ENCODE measurements at places on chromosomes 12 and 14.

- DNase-seq, result no peak
Measured at GRCh38 chr14:99260587-99261551, 11.1 kb downstream of the BCL11B start.

DNA sequence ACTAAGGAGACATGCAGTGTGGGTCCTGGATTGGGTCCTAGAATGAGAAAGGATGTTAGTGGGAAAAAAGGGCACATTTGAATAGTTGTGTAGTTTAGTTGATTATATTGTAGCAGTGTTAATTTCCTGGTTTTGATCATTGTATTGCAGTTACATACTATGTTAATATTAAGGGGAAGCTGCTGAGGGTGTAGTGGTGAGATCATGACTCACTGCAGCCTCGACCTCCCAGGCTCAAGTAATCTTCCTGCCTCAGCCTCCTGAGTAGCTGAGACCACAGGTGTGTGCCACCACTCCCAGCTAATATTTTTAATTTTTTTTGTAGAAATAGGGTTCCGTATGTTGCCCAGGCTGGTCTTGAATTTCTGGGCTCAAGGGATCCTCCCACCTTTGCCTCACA, 21.7 kb downstream of the BORCS5 start:
- no peak for DNase-seq

GRCh38 chr14:69838881-69839416, 40.3 kb upstream of the SMOC1 start:
- no peak for DNase-seq

GRCh38 chr14:73825551-73826188, 26.0 kb upstream of the PTGR2 start:
- DNase-seq, result peak; percentile 38

DNA sequence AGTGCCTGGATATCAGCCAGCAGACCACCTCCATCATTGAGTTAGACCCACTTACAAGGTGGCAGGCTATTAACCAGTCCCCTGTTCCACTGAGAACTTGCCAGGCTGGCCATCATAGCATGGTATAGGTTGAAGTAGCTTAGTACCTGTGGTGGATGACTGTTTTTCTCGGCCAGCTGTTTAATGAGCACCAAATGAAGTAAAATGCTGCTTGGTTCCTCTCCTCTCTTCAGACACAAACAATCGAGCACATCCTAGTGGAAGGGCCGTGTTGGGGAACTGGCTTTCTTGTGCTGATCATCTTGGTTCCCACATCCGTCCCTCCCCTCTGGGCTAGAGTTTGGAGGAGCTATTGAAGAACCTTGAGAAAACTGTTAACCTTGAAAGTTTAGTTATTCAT, 486.2 kb downstream of the RAD51B start:
- DNase-seq, result no peak

DNA sequence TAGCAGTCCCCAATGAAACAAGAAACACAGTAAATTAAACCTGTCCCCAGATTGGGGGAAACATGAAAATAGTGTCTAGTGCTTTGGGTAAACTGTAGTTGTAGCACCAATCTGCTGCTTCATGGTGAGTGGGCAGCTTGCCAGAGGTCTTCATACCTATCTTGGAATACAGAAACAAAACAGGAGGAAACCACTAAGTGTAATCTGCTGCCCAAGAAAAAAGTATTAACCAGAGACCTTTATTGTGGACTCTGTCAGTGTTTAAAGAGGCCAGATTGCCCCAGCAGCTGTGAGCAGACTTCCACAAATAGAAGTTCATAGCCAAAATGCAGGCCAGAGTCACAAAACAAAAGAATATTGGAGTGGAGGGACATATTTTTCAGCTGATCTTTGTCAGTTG, 2.3 kb downstream of the ISCU start:
- DNase-seq, result no peak

DNA sequence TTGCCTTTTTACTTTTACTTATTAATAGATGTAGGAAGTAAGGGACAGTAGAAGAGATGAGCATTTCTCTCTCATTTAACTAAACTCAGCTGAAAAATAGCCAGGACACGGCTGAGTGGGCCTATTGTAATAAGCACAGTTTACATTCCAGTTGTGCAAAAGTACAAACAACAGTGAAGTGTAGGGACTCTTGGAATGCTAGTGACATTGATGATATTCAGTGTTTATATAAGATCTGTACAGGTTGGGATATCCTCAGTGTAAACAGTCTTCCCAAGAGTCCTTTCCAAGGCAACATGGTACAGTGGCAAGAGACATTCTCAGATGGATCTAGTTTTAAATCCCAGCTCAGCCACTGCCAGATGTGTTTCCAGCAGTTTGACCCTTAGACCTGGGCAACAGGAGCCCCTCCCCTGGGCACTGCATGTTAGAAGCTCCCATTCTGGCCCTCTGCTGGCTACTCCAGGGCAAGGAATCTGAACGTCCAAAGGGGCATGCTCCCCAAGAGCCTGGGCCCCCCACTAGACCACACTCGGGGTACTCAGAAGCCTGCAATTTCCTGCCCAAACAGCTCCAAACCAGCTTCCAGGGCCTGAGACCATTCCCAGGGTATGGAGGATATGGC, 55.3 kb downstream of the STAB2 start:
- no peak for DNase-seq

DNA sequence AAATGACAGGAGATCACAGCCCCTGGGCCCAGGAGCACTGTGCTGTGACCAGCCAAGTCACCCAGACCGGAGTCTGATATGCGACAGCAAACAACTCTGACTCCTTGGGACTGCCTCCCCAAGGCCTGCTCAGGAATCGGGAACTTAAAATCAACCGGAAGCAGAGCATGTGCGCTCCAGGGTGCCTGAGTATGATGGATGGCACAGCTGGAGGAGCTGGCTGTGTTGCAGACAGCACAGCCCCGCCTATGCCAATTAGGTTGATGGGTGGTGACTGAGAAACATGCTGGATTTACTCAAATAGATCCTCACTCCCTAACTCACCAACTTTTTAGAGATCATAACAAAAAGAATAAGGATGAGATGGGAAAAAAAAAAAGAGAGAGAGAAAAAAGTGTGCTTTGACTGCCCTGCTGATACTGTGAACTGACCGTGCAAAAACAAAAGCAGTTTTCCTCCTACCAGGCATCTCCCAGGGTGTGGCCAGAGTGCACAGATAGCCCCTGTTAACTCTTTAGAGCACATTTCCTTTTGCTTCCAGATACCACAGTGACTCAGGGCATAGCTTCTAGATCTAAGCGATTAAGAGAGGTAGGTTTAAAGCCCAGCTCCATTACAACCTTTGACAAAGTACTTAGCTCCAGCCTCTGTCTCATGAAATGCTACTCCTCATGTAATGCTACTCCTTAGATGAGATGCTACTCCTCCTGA, 27.4 kb upstream of the STON2 start:
- DNase-seq, result no peak

DNA sequence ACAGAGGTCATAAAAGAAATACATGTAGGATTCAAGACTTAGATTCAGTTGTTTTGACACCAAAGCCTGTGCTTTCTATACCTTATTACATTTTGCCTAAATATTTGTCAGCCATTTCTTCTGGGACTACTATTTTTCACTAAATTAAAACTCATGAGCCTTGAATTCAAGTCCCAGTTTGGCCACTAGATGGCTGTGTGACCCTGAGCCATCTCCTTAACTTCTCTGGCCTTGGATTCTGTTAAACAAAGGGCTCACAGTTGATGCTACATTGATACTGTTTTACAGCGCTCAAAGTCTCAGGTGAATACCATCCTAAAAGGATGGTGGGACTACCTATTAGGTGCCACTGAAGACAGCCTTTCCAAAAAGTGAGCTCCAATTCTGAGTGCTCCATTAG, 39.6 kb upstream of the CCDC198 start:
- DNase-seq, result peak; percentile 27

DNA sequence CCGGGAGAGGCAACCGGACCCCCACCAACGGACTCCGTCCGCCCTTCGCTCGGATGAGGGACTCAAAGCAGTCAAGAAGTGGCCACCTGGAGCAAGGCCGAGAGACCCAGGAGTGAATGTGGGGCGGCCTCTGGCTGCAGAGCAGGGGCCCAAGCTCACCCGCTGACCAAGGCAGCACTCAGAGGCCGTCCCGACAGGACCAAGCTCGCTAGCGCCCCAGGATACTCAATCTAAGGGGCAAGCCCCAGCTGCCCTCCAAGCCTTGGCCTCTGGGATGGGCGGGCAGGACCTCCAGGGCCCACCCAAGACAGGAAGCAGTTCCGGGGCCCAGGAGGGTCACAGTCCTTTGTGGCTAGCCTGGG, 936 bp downstream of the AKT1 start:
- no peak for DNase-seq

GRCh38 chr12:32450363-32450762, 51.0 kb downstream of the FGD4 start:
- DNase-seq, result no peak

DNA sequence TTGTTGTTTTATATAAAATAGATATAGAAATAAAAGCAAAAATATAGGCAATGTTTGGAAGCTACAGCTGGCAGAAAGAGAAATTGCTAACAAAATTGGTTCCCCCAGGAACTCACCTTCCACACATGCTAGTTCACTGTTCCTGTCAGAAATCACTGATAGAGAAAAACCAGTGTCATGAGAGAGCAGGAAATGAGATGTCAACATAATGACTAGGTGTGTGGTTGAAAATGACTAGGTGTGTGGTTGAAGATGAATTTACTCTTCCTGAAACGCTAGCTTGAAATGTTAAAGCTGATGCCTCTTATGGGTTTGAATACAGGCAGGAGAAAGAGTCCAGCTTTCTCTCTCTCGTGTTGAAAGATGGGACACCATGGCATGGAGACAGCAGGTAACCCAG, 216.3 kb downstream of the C12orf42 start:
- DNase-seq, result no peak

- DNase-seq, result no peak
Measured at GRCh38 chr12:55585817-55586216, 13.5 kb downstream of the OR2AP1 start.

DNA sequence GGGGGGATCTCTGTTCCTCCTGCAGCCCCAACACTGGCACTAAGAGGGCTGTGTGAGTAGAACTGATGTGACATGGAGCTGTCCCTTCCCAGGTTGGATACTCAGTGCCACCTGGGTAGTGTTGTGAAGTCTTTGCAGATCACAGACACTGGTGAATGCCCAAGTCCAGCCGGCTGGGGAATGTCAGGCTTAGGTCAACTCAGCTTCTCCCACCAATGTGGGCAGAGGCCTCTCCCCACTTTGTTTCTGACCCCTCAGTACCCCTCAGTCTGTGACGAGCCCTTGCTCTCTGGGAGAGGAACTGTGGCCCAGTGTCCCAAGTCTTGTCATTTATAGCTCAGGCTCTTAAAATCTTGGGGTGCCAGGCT, 11.3 kb downstream of the SLC25A29 start:
- no peak for DNase-seq

- no peak for DNase-seq
Measured at GRCh38 chr14:43169722-43170121, 1337.4 kb downstream of the FSCB start.

- no peak for DNase-seq
Measured at GRCh38 chr12:103268831-103269514, 226.8 kb downstream of the C12orf42 start.

DNA sequence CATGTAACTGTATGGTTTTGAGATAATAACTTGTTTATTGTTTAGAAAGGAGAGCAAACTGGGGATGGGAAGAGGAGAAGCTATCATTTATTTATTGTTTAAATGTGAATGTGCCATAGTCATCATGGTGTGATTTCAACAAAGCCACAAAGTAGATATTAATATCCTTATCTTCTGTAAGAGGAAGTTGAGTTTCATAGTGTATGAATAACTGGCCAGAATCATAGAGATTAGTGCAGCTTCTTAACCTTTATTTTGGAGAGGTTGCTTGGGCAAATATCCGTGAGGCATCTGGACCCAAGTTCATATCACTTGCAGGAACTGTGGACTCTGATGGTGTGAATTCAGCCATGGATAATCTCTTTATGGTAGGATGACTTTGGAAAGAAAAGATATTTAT, 26.8 kb upstream of the LYZ start:
- no peak for DNase-seq

GRCh38 chr12:45292486-45293195, 76.7 kb downstream of the ANO6 start:
- DNase-seq, result no peak

- DNase-seq, result no peak
Measured at GRCh38 chr14:43087666-43088065, 1419.4 kb downstream of the FSCB start.

- DNase-seq, result no peak
Measured at GRCh38 chr14:68977180-68977717, 1.9 kb downstream of the ACTN1 start.

- no peak for DNase-seq
Measured at GRCh38 chr12:65895759-65896656, 71.7 kb downstream of the HMGA2 start.

GRCh38 chr12:50003595-50003994, 21.7 kb downstream of the RACGAP1 start:
- DNase-seq, result no peak

DNA sequence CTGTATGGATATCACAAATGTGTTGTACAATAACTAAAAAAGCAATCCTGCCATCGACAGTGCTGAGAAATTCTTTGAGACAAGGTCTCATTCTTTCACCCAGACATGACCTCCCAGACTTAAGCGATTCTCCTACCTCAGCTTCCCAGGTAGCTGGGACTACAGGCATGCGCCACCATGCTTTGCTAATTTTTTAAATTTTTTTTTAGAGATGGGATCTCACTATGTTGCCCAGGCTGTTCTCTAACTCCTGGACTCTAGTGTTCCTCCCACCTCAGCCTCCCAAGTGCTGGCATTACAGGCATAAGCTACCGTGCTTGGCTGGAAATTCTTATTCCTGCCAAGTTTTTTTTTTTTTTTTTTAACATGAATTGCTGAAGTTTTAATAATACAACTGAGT, 16.5 kb upstream of the NOXRED1 start:
- no peak for DNase-seq

- DNase-seq, result no peak
Measured at GRCh38 chr12:67797185-67797741, 148.7 kb downstream of the DYRK2 start.

- DNase-seq, result no peak
Measured at GRCh38 chr14:56580221-56580711, 668 bp downstream of the TMEM260 start.

- no peak for DNase-seq
Measured at GRCh38 chr14:88611878-88612277, 49.0 kb downstream of the ZC3H14 start.

- DNase-seq, result no peak
Measured at GRCh38 chr14:88505621-88506020, 49.2 kb downstream of the PTPN21 start.

GRCh38 chr12:12403264-12404248, 46.7 kb downstream of the BORCS5 start:
- no peak for DNase-seq

GRCh38 chr12:58860788-58861240, 59.5 kb downstream of the LRIG3 start:
- no peak for DNase-seq

DNA sequence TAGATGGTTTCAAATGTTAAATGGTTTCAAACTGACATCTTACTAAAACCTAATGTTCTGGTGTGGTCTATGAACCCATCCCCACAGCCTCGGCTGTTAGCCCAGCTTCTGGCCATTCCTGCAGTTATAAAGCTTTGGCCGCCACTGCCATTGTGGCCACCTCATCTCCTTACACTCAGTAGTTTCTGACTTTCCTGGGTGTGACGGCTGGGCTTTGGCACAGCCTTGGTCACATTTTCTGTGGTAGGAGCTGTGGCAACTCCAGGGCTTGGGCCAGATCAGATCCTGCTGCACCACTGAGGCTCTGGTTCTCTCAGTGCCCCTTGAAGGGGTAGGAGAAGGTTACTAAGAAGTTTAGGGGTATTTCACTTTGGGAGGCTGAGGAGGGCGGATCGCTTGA, 84.2 kb upstream of the STXBP6 start:
- DNase-seq, result no peak

Data from Panc1 (cell line).